ENCODE measurements at places on chromosomes 3 and 15.

DNA sequence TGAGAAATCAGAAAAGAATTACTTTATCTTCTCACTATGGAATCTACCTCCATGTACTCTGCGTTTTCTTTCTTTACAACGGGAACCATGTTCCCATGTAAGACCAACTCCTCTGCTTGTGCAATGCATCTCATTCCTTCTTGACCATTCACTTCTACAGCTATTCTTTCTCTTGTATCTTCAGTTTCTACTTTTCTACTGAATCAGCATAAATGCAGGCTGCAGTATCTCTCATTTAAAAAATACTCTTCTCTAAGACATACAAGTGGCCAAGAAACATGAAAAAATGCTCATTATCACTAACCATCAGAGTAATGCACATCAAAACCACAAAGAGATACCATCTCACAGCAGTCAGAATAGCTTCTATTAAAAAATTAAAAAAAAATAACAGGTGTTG lies 74.1 kb upstream of the NANOGP8 start:
- DNase-seq = no peak

DNA sequence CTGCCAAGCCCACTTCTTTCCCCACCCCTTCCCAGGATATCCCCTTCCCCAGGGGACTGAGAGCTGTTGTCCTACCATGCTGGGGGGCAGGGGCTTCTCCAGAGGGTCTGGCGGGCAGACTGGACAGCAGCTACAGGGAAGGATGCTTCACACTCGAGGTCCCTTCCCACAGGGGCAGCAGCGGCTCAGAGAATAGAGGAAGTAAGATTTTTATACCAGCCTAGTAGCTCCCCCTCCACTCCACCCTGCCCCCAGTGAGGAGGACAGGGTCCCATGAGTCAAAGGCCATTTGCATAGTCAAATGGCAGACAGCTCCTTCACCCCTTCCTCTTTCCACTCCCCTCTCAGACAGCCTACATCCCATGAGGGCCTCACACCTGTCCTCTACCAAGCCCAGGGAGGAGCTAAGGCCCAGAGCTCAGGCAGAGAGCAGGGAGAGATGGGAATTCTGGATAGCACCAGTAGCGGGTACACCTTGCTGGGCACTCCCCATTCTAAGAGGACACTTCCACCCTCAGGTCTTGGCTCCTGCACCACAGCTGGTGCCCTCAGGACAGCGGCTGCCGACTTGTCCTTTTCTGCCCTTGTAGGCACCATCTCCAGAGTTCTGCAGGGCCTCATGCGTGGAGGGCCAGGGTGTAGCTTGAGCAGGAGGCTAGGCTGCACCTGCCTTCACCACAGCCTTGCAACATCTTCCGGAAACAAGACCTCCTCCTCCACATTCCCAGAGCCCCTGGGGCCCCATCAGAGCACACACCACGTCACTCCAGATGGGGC lies at the start of gene TLR9:
TLR9 (minus strand) TSS at position 194 of the 777 bp plus-strand sequence; CDS start at position 78, 116 bp downstream.
- DNase-seq = no peak

- no peak for DNase-seq
Observed at GRCh38 chr3:147372525-147373027, 33.8 kb downstream of the ZIC4 start.

DNA sequence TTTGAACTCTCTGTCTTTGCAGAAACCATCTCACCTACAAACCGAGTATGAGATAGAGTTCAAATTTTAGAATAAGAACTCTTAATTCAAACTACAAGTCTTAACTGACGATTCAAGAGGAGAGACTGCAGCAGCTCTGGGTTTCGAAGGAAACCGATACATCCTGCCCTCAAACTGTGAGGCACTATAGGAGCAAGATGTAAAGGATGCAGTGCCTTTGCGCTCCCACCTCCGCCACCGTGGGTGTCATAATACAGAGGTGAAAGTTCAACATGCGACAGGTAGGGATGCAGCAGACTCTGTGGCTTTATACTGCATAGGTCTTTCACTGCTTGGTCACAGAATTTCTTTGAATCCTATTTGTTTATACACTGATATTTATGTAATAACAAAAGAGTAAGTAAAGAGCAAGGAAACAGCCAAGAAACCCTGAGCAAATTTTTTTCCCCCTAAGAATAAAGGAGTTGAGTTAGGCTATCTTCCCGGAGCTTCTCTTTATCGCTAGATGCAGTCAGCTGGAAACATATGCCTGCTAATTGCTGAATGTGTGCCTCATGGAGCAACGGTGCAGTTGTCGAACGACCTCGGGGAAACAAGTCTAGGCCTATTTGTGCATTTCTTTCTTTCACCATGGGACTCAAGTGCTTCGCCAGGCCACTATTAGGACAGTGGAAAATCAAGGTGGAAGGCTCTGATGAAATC lies 1097.6 kb upstream of the CFAP20DC start:
- DNase-seq = no peak

GRCh38 chr3:115549071-115549470 lies 74.2 kb upstream of the GAP43 start:
- DNase-seq = no peak

Data from left forelimb (tissue), 1 donor.